Renal pelvis (tissue), 12 donors: ENCODE measurements at places on chromosomes 3 and 15.

- DNase-seq = no peak
These were observed 9.6 kb downstream of the UBP1 start for GRCh38 chr3:33430571-33430970.

DNA sequence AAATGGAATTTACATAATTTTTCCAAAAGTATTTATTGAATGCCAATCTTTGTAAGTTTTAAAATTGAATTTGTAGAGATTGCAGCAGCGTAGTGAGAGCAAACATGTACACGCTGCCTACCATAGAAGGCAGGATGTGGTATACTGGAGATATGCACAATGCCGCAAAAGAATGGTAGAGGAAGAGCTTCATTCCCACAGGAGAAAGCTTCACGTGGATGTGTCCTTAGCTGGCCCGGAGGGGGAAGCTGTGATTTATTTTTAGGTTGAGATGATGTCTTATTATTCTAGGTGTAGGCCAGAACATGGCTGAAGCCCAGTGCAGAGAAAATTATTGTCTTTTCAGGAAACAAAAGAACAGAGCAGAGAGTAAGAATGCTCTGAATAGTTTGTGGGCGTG lies 743.3 kb upstream of the BCHE start:
- no peak for DNase-seq

GRCh38 chr3:180403156-180403555 lies 198.8 kb upstream of the TTC14 start:
- no peak for DNase-seq

DNA sequence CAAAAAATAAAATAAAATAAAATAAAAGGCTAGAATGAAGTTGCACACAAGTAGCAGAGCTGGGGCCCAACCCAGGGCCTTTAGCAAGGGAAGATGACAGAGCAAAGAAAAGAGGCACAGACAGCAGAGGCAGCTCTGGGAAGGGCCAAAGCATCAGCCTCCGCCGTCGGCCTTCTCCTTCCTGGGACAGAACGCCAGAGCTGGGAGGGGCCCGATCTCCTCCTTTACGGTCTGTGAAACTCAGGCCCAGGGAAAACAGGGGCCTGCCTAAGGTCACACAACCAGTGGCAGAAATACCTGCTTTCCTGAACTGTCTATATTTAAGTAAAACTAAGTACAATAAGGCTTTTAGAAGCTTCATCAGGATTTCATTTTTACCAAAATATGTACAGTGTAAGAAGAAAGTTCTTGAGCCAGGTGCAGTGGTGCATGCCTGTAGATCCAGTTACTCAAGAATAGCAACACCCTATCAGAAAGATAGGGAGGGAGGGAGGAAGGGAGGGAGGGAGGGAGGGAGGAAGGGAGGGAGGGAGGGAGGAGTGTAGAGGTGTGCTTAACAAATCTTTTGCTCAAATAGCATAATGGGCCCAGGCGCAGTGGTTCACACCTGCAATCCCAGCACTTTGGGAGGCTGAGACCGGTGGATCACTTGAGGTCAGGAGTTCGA lies 43.0 kb upstream of the MUC4 start:
- no peak for DNase-seq
